Mammary epithelial cell (primary cell): ENCODE measurements at places on chromosomes 12 and 14.

DNA sequence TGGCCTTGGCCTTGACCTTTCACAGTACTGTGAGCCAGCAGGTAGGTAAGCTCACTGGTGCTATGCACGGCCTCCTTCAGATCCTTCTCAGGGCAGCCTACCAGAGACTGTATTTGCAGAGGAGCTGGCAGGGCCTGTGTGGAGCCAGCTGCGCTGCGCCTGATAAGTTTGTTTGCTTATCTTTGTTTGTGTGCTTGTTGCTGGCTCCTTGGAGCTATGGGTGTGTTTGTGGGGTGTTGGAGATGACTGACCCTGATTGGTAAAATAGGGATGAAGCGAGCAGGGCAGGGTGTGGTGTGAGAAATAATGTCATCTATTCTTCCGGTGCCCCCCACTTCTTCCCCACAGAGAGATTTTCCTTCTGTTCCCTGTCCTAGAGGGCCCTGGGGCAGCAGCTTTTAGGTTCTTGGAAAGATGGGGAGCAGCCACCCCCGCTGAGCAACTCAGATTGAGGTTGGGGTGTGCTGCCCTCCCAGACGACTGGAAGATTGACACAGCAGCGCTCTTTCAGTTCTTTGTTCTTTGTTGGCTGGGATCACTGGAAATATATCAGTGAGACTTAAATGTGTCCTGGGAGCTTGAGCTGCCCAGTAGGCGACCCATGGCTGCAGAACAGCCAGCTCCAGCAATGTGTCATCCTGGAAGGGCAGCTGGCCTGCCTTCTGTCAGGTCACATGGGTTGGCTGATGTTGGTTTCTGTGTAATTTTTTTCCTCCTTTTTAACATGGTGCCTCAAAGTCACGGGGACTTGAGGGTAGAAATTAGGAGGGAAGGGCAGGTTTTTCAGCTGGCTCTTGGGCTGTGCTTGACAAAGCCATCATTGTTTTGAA lies 19.6 kb downstream of the MLXIP start:
- DNase-seq, result peak; percentile 64

- no peak for DNase-seq
Observed at GRCh38 chr12:125983094-125983783, 918.0 kb downstream of the AACS start.

- peak; percentile 23 for DNase-seq
Observed at GRCh38 chr12:78951803-78952551, 87.4 kb downstream of the SYT1 start.

DNA sequence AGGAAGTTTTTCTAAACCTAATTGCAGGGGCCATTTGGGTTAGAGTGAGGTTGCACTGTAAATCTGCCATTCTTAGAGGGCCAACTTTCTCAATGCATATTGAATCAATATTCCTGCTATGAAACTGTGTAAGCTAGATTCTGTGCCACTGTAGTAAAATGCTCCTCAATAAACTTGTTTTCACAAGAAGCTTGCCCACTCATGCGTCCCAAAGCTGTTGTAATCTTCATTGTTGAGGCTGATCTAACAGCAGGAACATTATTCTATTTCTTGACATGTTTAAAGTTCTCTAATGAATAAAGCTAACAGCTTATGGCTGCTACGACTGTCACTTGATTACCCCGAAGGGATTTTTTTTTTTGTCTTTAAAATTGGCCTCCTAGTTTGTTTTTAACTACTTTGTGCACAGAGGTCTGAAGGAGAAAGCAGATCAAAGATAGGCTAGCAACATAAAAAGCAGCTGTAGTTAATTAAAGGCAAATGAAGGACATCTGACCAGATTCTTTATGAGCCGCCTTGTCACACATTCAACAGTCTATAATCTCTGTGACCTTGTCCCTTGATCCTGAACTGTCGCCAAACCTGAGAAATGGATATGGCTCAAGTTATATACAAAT lies 243.7 kb downstream of the PAX9 start:
- no peak for DNase-seq

- peak; percentile 84 for DNase-seq
Observed at GRCh38 chr14:92846162-92846897, 52.2 kb downstream of the GOLGA5 start.
